NCI-H345 (cell line): ENCODE measurements at places on chromosomes 11 and 22.

- DNase-seq = no peak
Measured at GRCh38 chr11:88250566-88251242, 75.5 kb upstream of the RAB38 start.

- no peak for DNase-seq
Measured at GRCh38 chr11:121886996-121887395, 229.0 kb downstream of the BLID start.

DNA sequence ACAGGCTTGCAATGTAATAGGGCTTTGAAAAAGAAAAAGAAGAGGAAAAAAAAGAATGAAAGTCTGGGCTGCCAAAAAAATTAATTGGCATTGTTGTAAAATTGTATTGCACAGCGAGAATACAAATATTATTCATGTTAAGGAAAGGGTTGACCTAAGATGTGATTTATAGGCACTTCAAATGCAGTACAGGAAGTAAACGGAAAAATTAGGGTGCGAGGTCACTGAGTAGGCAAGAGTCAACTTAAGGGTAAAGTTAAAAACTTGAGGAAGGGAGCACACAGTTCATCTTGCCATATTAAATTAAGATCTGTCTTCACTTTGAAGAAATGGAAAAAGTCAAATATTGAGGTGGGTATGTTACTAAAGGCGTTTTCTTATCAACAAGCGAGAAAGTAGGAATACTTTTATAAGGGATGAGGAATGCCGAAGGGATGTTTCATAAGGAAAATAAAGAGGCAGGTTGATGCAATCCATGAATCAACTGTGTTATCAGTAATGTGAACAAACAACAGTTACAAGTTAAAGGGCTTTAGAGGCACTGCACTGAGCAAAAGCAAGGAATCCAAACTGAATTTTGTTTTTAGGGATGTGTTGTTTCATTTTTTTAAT is 123.0 kb downstream of the WT1 start:
- no peak for DNase-seq

- DNase-seq = peak; percentile 44
Measured at GRCh38 chr22:32080904-32081303, 37.8 kb downstream of the SLC5A1 start.

- DNase-seq = peak; percentile 86
Measured at GRCh38 chr11:44634401-44635281, 69.2 kb downstream of the CD82 start.

DNA sequence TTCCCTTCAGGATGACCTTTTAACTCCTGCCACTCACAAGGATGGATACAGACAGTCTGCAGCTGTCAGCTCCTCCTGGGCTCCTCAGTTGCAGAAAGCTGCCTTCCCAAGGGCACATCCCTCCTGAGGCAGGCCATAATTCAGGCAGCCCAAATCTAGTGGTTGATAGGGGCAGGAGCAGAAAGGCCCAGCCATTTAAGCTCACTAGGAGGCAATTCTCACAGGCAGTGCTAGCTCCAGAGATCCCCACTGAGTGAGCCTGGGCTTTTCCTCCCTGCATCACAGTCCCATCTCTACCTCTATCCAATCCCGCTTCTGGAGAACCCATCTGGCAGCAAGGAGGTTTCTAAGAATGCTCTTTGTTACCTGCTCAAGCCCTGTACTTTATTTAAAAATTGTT is 200.6 kb downstream of the ARHGAP42 start:
- DNase-seq = no peak

- DNase-seq = no peak
Measured at GRCh38 chr11:128796270-128796669, 70.8 kb downstream of the KCNJ1 start.

DNA sequence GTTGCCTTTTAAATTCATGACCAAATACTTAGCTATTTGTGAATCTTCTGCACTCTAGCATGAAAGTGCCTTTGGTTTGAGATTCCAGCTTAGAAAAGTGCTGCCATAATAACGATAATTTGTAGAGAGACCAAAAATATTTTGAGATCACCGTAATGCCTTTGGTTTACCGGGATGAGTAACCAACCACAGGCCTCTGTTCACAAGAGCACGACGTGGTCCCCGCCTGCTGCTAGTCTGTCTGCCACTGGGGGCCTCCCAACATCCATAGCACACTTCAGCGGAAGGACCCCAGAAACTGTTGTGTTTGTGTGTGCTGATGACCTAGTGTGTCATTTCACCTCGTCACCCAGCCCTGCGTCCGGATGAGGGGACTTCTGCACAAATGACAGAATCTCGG is 67.0 kb upstream of the RASSF10 start:
- no peak for DNase-seq

DNA sequence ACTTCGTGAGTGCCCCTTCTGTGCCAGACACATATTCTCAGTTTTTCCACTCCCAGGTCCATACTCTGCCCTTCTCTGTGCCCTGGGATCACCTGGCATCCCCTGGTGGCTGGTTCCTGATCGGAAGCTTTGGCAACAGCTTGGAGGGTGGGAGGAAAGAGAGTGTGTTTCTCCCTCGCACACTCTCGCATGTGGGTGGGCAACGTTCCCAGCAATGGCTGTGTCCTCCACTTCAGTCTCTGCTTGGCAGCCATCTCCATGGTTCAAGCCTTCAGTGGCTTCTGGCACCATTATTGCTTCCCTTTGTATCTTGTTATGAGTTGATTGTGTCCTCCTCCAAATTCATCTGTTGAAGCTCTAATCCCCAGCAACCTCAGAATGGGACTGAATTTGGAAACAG is 342.7 kb upstream of the SYN3 start:
- DNase-seq = no peak

- DNase-seq = peak; percentile 57
Measured at GRCh38 chr11:102666331-102666957, 39.1 kb downstream of the MMP27 start.

GRCh38 chr22:40022536-40023240 is 27.9 kb downstream of the FAM83F start:
- no peak for DNase-seq

- no peak for DNase-seq
Measured at GRCh38 chr11:48081151-48082010, 101.0 kb downstream of the PTPRJ start.

DNA sequence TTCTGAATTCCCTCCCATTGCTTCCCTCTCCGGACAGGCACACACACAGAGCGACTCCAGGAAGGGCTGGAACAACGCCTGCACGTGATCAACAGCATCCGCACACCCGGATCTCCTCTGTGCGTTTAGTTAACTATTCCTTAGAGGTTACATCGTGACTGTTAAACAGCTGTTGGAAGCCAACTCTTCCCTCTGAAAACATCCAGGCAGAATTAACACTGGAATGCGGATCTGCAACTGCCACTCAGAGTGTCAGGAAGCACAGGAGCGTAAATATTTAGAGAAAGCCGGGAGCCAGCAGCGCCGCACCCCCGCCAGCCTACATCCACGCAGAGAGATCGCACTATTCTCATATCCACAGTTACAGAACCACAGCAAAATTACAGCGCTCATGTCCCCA is 46.2 kb downstream of the SHANK2 start:
- DNase-seq = peak; percentile 23

- peak; percentile 30 for DNase-seq
Measured at GRCh38 chr22:48968201-48968959, 859.3 kb downstream of the BRD1 start.

DNA sequence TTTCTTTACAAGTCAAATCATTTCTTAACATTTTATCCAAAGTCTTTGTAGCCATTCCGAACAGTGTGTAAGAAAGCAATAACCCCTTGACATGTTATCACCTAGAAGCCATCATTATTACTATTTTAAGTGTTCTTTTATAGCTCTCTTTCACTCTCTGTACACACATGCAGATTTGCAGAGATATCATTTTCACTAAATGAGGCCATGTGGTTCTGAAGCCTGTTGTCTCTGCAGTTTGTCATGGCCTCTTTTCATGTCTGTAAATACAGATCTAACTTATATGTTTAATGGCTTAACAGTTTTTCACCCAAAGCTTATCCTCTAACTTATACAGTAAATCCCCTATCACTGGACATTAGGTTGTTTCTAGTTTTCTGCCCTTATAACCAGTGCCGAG is 166.8 kb downstream of the MYO18B start:
- DNase-seq = no peak

GRCh38 chr11:78424334-78425270 is 7.0 kb upstream of the GAB2 start:
- no peak for DNase-seq

GRCh38 chr11:36149538-36150242 is 139.5 kb downstream of the COMMD9 start:
- no peak for DNase-seq

GRCh38 chr11:100735949-100736675 is 49.0 kb downstream of the ARHGAP42 start:
- no peak for DNase-seq

DNA sequence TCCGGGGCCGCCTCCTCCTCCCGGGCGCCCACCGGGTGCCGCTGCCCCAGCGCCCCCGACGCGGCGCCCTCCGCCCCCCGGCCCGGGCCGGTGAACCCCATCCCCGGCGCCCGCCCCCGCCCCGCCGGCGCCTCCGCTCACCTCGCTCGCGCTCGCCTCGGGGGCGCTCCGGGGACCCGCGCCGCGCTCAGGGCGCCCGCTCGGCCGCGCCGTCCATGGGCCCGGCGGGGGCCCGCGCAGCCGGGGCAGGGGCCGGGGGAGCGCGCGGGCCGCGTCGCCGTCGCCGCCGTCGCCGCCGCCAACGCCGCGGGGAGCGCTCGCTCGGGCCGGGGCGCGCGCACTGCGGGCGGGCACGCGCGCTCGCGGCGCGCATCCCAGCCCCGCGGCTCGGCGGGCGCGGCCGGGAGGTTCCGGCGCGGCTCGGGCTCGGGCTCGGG is 293 bp downstream of the DUSP8 start:
- no peak for DNase-seq

DNA sequence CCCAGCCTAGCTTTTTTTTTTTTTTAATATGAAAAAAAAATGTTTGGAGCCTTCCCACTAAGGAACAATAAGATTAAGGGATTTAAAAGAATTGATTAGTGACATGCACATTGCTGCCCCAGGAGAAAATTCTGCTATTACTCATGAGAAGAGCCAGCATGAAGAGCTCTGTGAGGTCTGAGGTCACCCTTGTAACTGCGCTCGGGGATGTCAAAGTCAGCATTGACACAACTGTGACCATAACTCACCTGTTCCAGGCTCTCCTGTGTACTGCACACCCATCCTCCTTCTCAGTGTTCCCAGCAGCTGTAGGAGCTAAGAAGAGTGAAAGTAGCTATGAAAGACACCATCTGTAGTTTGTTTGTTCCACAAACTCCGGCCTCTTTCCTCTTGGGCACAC is 109.8 kb upstream of the FGF3 start:
- no peak for DNase-seq

DNA sequence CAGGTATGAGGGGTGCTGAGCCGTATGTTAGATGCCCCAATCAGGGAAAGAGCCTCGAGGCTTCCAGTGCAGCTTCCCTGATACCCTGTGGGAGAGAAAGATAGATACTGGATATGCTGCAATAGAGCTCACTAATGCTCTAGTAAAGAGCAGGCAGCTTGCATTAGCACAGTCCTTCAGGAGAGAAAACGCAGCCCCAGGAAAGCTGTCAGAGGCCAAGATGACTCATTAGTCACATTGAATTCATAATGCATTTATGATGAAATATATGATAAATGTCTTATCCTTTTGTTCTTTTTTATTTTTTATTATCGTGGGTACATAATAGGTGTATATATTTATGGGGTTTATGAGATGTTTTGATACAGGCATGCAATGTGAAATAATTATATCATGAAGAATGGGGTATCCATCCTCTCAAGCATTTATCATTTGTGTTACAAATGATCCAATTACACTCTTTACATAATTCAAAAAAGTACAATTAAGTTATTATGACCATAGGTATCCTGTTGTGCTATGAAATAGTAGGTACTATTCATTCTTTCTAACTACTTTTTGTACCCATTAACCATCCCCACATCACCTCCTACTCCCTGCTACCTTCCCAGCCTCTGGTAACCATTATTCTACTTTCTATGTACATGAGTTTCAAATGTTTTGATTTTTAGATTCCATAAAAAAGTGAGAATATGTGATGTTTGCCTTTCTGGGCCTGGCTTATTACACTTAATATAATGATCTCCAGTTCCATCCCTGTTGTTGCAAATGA is 94.5 kb upstream of the TOP3B start:
- DNase-seq = no peak

DNA sequence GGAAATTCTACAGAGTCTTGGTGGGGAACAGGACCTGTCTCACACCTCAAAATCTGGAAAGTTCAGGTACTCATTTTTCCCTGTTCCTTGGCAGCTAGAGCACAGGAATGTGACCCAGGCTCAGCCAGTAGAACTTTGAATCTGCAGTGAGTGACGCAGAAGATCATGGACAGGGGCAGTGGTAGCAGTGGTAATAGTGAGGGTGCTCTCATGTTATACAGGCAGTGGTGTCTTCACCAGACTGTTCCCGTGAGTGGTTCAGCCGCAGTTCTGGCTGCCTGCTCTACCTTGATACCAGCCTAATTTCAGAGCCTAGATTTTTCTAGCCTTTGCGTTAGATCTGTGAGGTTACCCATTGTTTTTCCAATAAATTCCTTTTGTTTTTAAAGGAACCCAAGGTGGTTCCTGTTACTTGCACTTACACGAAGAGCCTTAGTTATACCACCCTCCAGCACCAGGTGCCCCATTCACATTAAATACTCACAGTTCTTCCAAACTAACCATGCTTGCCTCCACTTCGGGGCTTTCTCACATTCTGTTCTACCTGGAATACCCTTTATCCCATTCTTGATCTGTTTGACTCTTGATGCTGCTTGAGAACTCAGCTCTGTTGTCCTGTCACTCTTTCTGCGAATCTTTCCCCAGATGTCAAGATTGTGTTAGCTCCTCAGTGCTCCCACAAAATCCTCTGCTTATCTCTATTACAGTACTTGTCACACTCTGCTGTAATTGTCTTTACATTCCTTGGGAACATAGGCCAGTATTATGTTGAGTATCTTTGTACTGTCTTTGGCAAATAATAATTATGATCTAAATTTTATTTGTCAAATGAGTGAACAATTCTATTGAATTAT is 47.8 kb downstream of the SWAP70 start:
- no peak for DNase-seq

- no peak for DNase-seq
Measured at GRCh38 chr11:122082205-122082604, 33.8 kb downstream of the BLID start.

GRCh38 chr11:12433571-12434324 is 56.4 kb downstream of the PARVA start:
- no peak for DNase-seq

- DNase-seq = no peak
Measured at GRCh38 chr11:3132271-3132781, 32.8 kb downstream of the OSBPL5 start.

DNA sequence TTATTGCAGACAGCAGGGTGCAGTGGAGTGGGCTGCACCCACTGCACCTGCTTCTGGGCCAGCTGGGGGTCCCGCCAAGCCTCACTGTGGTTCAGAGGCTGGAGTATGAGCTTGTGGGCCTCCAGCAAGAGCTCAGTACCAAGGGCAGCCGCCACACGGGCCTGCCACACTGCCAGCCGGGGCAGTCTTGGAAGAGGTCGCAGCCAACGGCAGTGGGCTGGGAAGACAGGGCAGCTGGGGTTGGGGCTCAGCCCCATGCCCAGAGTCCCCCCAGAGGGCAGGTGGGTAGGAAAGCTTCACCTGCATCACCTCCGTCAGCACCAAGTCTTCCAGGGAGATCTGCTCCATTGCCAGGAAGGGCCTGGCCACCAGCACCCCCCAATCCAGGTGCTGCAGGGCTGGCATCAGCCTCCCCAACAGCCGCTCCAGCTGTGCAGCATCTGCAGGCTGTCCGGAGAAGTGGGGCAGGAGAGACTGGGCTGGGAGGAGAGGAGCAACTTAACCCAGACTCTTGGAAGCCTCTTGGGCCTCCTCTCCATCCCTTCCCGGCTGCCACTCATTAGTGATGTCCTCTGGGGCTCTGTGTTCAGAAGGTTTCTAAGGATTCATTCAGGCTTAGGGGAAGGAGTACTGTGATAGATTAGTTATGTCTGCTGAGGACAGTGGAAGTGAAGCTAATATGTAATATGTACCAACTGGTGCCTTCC is 1.1 kb upstream of the GSTT4 start:
- no peak for DNase-seq
